ENCODE measurements at places on chromosomes 5 and 9. TPM values are rescaled to one million over a fixed set of nuclear protein-coding genes. Genes with fewer than 3 reads are reported as not detected.
A peak's percentile ranks its signal among the peaks of the same experiment; 100 is the strongest.

- H3K4me3 ChIP-seq: no peak overlapping the region
- H3K36me3 ChIP-seq: no peaks in the 10 kb centered on the region
- peaks cover 9% of the 10 kb centered on the region for H3K27me3 ChIP-seq
- peak; percentile 19 for DNase-seq
Measured at GRCh38 chr5:135559354-135559753, 19.4 kb downstream of the CXCL14 start.

- H3K4me3 ChIP-seq: no peak overlapping the region
- H3K27me3 ChIP-seq: peaks cover 12% of the 10 kb centered on the region
- no peak overlapping the region for H3K27ac ChIP-seq
- no peak for DNase-seq
- H3K36me3 ChIP-seq: no peaks in the 10 kb centered on the region
Measured at GRCh38 chr9:101592788-101593187, 2.0 kb downstream of the PPP3R2 start.

DNA sequence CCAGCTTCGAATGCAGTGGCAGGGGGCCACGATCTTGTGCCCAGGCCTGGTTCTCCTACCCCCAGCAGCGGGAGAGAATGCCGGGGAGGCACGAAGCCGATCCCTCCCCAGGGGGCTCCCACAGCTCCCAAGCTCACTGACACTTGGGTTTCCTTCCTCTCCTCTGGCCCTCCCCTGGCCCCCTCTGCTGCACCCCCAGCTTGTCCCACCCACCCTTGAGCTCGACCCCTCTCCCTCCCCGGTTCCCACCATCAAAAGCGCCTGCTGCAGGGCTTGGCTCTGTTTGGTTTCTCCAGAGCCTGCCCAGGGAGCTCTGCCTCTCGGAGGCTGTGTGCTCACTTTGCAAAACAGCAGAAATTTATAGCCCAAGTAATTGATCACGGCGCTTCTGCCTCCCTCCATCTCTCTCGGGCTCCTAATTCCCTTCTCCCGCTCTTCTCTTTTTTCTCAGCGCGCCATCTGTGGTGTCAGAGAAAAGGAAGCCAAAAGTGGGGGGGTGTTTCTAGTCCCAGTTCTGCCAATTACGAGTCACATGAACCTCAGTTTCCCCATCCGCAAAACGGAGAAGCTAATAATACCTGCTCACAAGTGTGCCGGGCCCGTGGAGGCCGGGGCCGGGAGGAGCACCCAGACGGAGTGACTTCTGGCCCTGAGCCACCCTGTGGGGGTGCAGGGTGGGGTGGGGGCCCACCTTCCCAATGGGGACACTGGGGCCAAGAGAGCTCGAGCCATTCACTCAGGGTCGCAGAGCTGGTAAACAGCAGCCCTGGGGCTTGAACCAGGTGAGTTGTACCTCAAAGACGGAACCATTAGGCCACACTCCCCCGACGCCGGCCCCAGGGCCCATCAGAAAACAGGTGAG lies 141.2 kb upstream of the IER5L start:
- H3K27ac ChIP-seq: no peak overlapping the region
- no peak overlapping the region for H3K4me3 ChIP-seq
- H3K36me3 ChIP-seq: no peaks in the 10 kb centered on the region
- no peak for DNase-seq

DNA sequence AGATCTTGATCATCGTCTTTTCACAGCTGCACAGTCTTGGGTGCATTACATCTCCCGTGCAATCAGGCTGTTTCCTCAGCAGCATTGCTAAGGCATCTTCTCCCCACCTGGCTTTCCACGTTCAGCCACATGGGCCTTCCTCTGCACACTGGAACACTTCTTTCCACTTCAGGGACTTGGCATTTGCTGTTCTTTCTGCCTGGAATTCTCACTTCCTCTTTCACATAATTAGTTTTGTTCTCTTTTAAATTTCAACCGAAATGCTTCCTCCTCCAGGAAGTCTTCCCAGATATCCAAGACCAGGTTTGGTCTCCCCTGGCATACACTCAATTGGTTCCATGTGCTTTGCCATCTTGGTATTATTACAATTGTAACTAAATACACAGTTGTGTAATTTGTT lies 43.8 kb downstream of the WHRN start:
- no peak overlapping the region for H3K27ac ChIP-seq
- DNase-seq: no peak
- 0 out of 2 replicates have a peak, but pooled peaks cover 6% of the 10 kb centered on the region for H3K4me1 ChIP-seq
- no peaks in the 10 kb centered on the region for H3K36me3 ChIP-seq
- H3K27me3 ChIP-seq: no peaks in the 10 kb centered on the region

- peaks cover 3% of the 10 kb centered on the region for H3K36me3 ChIP-seq
- H3K4me3 ChIP-seq: no peak overlapping the region
- no peak overlapping the region for H3K27ac ChIP-seq
- no peak for DNase-seq
Measured at GRCh38 chr5:32231929-32232328, 57.8 kb upstream of the GOLPH3 start.

DNA sequence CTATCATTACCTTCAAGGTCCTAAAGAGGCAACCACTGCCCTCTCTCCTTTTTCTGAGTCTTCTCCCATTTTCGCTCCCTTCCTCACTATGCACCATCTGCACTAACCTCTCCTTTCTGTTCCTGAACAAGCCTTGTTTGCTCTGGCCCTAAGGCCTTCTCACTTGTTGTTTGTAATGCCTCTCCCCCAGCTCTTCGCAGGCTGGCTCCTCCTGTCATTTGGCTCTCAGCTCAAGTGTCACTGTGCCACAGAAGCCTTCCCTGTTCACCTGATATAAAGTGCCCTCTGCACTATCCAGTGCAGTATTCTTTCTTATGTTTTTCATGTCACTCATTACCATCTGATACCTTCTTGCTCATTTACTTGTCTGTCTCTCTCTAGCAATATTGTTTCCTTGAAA lies 303.7 kb downstream of the KCNN2 start:
- no peak for DNase-seq
- no peak overlapping the region for H3K27ac ChIP-seq
- H3K36me3 ChIP-seq: no peaks in the 10 kb centered on the region
- H3K4me3 ChIP-seq: no peak overlapping the region
- no peaks in the 10 kb centered on the region for H3K4me1 ChIP-seq

- H3K4me3 ChIP-seq: no peak overlapping the region
- H3K27ac ChIP-seq: no peak overlapping the region
- no peak for DNase-seq
- H3K27me3 ChIP-seq: no peaks in the 10 kb centered on the region
- peaks cover 7% of the 10 kb centered on the region for H3K4me1 ChIP-seq
Measured at GRCh38 chr5:58926541-58926935, 343.7 kb downstream of the RAB3C start.

- no peak for DNase-seq
- H3K4me3 ChIP-seq: no peak overlapping the region
- no peaks in the 10 kb centered on the region for H3K4me1 ChIP-seq
- no peak overlapping the region for H3K27ac ChIP-seq
- no peaks in the 10 kb centered on the region for H3K36me3 ChIP-seq
Measured at GRCh38 chr5:36526537-36526936, 79.9 kb upstream of the SLC1A3 start.

- no peaks in the 10 kb centered on the region for H3K27me3 ChIP-seq
- H3K36me3 ChIP-seq: peaks cover 18% of the 10 kb centered on the region
- no peak overlapping the region for H3K4me3 ChIP-seq
Measured at GRCh38 chr5:140258016-140258415, 44.9 kb downstream of the PFDN1 start.

DNA sequence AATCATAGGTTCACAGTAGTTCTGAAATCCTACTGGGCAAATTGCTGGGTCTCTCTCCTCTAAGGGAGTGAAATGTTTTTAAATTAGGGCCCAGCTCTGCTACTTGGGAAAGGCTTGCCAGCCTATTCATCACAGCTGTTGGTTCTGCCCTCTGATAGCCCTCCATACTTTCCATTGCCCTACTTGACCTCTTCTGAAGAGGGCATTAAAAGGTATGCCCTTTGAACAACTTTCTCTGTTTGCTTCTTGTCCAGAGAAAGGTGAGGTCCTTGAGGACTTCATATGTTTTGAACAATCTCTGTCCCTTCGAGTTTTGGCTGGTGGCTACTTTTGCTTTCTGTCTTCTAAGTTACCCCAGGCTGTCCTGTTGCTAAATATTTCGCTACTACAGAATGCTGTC lies 62.3 kb upstream of the JAK2 start:
- H3K4me3 ChIP-seq: no peak overlapping the region
- H3K36me3 ChIP-seq: no peaks in the 10 kb centered on the region
- H3K27ac ChIP-seq: peak overlapping the region; percentile 99
- no peaks in the 10 kb centered on the region for H3K27me3 ChIP-seq

GRCh38 chr5:155229135-155229534 lies 215.6 kb downstream of the KIF4B start:
- no peaks in the 10 kb centered on the region for H3K36me3 ChIP-seq
- no peak overlapping the region for H3K27ac ChIP-seq
- H3K4me1 ChIP-seq: no peaks in the 10 kb centered on the region
- no peaks in the 10 kb centered on the region for H3K27me3 ChIP-seq

DNA sequence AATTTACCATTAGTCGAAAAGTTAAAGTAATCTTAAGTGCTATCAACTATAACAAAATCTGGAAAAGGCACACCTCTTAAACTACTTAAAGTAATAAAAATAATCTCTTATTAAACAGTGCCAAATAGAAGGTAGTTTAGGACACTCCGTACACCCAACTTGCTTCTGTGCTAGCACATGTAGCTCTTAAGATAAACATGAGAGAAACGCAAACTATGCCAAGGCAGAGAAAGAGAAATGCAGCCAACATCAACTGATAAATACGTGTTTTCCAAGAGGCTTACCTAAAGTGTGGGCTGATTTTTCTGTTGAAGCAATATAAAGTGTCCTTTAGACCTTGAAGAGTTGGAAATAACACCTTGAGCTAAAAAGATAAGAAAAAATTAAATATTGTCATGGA lies 480.6 kb upstream of the DAB2 start:
- H3K4me1 ChIP-seq: no peaks in the 10 kb centered on the region
- H3K27me3 ChIP-seq: no peaks in the 10 kb centered on the region
- H3K36me3 ChIP-seq: no peaks in the 10 kb centered on the region
- H3K4me3 ChIP-seq: no peak overlapping the region
- no peak for DNase-seq
- no peak overlapping the region for H3K27ac ChIP-seq

GRCh38 chr5:10583663-10584572 lies 20.0 kb downstream of the ANKRD33B start:
- H3K36me3 ChIP-seq: no peaks in the 10 kb centered on the region
- H3K27ac ChIP-seq: no peak overlapping the region
- H3K27me3 ChIP-seq: no peaks in the 10 kb centered on the region

- 0 out of 2 replicates have a peak overlapping the region, but pooled peaks have one; percentile 16 for H3K27ac ChIP-seq
- H3K36me3 ChIP-seq: no peaks in the 10 kb centered on the region
- no peaks in the 10 kb centered on the region for H3K4me1 ChIP-seq
- H3K27me3 ChIP-seq: peaks cover 33% of the 10 kb centered on the region
- H3K4me3 ChIP-seq: no peak overlapping the region
- DNase-seq: peak; percentile 10
Measured at GRCh38 chr5:167770461-167770860, 521.0 kb upstream of the WWC1 start.

DNA sequence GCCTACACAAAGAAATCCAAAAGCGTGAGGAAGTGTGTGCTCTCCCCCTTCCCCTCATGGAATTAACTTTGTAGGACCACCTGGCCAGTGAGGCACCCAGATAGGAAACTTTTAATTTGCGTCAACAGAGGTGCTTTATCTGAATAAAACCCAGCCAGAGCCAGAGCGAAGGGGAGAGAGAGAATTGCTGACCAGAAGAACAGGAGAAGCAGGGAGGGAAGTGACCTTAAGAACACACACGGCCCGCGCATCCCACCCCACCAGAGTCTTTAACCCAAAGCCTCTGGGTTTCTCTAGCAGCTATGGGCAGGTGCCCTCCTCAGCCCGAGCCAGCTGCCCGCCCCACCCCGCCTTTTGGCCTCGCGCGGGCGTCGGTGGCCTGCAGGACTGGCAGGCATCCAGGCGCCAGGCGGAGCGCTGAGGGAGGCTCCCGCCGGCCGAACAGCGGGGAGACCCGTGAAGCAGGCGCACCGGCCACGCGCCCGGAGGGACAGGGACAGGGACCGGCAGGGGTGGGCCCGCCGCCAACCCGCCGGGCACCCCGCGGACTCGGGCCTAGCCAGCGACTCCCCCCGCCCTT lies 580 bp downstream of the ERAP1 start:
- H3K27me3 ChIP-seq: no peaks in the 10 kb centered on the region
- H3K36me3 ChIP-seq: no peaks in the 10 kb centered on the region
- H3K4me1 ChIP-seq: peaks cover 10% of the 10 kb centered on the region
- H3K4me3 ChIP-seq: peak overlapping the region; percentile 90

- DNase-seq: no peak
- H3K36me3 ChIP-seq: peaks cover 4% of the 10 kb centered on the region
- H3K4me3 ChIP-seq: no peak overlapping the region
- peaks cover 48% of the 10 kb centered on the region for H3K4me1 ChIP-seq
- no peak overlapping the region for H3K27ac ChIP-seq
Measured at GRCh38 chr5:93281980-93282772, 298.8 kb downstream of the NR2F1-AS1 start.

DNA sequence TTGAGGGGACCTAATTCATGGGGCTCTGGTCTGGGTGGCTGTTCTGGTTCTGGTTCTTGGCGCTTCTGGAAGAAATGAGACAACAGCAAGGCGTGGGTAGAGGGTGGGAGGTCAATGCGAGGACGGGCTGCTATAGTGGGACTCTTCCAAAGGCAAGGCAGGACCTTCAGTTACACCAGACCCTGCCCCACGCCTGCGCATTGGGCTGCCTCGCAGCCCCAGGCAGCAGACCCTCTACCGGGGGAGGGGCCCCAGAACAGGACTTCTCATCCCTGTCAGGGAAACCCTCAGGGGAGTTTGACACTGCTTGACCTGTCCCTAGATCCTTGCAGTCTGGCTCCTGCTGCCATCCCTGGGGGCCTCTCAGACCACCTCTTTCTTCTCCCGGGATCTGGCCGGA lies 18.5 kb downstream of the CCDC69 start:
- no peak overlapping the region for H3K4me3 ChIP-seq
- H3K27me3 ChIP-seq: no peaks in the 10 kb centered on the region
- peaks cover 8% of the 10 kb centered on the region for H3K4me1 ChIP-seq
- H3K27ac ChIP-seq: no peak overlapping the region

The SMIM15 gene
- total RNA-seq: 61.7 TPM

The SPATA6L gene
- 1.4 TPM for total RNA-seq

The SLC4A9 gene
- total RNA-seq: 0.29 TPM

The SNCB gene
- 2.1 TPM for total RNA-seq

The TAS2R1 gene
- total RNA-seq: not detected

The ADRB2 gene
- total RNA-seq: 42.1 TPM

The SLC46A2 gene
- total RNA-seq: not detected

The NMRK1 gene
- total RNA-seq: 9.7 TPM

Data from PC-3 (cell line).